ENCODE measurements at places on chromosomes 2 and 18.

- DNase-seq = no peak
These were observed 1.7 kb upstream of the COX5B start for GRCh38 chr2:97644023-97644717.

DNA sequence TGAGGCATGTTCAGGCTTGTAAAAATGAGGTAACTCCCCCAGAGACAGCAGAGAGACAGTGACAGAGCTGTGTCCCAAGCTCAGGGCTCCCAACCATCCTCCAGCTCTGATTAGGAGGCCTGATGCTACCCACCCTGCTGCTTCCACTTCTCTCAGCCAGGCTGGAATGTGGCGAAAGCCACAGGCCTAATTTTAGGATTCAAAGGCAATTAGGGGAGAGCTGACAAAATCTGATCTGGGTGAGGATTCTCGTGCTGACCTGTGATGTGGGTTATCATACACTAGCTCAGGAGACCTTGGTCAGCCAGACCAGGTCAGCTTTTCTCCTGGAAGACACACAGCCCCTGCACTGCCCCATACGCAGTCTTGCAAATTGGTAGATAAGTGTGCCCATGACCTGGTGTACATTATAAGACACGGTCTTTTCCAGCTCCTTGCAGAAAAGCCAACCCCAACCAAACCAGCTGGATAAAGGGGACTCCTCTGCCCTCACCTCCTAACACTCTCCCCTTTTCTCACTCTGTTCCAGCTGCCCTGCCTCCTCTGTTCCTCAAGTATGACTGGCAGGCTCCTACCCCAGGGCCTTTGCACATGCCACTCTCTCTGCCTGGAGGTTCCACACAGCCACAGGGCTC lies 225.9 kb downstream of the MGAT5 start:
- DNase-seq = no peak

- DNase-seq = no peak
These were observed 14.8 kb upstream of the NOTO start for GRCh38 chr2:73187549-73187948.

DNA sequence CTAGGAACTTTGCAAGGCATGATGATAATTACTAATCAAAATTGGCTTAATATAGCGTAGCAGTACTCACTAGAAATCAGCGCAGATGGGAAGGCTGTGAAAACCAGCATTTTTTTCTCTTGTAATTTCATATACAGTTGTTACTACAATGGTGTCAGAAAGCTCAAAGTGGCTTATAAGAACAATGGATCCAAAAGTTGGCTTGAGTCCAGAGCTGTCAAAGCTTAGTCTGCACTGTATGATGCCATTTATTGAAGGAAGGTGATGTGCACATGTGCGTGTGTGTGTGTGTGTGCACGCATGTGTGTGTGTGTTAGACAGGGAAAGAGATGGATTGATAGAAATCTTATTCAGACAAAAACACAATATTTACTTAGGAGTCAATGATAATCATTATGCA lies 341.3 kb downstream of the TGIF1 start:
- no peak for DNase-seq

DNA sequence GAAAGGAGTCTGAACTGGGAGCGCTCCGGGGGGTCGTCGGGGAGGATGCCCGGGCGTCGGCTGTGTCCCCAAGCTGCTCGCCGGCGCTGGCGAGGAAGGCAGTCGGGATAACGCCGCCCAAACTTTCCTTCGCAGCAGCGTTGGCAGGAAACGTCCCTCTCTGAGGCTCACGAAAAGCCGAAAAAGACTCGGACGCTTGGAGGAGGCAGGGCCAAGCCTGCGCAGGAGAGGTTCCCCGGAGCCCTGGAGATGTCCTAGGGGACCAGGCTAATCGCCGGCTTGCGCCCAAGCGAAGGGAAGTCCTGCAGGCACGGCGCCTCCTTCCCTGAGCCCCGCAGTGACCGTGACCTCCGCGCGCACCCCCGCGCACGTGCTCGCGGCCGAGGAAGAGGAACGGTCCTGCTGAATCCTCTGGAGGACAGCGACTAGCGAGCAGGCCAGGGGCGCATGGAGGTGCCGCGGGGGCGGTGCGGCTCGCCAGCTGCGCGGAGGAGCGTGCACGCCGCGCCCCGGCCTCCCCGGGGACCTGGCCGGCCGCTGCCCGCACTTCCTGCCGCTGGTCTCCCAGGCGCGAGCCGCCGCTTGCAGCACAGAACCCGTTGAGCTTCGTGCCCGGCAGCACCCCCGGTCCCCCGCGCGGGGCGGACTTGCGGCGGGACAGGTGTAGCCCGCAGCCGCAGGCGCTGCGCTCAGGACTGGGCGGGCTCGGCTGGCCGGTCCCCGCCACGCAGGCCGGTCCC lies at the start of gene SH3RF3:
Gene SH3RF3, plus strand, starts transcription at position 590 of the 740 bp plus-strand sequence.
- DNase-seq = peak; percentile 70

DNA sequence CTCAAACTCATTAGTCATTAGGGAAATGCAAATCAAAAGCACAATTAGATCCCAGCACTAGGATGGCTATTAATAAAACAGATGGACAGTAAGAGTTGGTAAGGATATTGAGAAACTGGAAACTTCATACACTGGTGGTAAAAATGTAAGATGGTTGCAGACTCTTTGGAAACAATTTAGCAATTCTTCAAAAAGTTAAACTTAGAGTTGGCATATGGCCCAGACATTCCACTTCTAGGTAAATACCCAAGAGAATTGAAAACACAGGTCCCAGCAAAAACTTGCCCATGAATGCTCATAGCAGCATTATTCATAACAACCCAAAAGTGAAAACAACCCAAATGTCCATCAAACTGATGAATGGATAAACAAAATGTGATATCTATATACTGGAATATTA lies 84.9 kb upstream of the ZFP36L2 start:
- no peak for DNase-seq

DNA sequence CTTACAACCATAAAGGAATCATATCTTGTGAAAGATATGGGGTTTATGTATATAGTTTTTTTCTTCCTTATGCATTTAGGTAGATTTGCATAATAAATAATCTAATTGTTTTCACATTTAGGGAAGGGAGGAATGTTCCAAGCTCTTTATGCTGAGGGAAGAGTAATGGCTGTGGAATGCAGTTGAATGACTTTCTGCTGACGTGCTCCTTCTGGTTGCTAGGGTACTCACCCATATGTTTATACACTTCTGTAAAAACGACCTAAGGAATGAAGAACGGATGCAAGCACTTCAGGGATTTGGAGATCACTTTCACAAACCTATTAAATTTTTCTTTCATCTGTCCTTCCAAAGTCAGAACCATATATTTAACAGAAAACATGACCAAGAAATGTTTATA lies 29.2 kb upstream of the PPP4R1 start:
- no peak for DNase-seq

DNA sequence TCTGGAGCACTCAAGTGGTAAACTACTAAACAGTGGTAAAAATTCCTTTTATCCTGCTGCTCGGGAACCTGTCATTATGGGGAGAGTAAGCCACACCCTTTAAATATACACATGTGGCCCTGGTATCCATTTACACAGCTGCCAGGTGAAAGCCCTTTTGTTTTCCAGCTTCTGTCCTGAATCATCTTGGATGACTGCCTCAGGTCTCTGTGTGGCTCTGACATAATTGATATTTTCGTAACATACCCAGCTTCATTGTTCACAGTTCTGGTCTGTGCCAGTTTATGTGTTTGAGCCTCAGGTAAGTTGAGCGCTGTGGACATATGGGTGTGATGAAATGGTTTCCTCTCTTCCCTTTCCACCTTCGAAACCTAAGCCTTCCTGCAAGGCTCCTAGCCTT lies 15.7 kb upstream of the TTC39C start:
- no peak for DNase-seq

DNA sequence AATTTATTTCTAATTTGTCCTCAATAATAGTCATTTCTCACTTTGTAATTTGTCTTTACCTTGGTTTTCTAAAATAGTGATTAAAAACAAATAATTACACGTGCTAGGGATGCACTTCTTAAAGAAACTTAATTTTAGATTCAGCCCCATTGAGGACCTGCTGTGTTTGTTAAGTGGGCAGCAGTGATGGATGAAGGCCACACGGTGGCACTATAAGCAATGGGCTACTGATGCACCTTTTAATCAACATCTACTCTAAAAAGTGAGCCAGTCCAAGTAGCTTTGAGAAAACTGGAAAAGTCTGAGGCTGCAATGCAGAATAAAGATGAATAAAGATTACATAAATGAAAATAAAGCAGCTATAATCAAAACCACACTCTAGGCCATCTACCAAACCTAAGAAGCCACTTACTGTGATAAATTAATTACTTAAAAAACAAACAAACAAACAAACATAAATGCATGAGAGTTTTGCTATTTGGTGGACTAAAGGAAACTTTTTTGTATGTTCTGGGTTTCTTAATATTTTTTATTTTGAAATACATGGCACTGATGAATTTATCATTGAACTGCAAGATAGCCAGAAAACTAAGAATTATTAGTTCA lies 89.3 kb downstream of the PDE11A start:
- no peak for DNase-seq

- no peak for DNase-seq
These were observed 267.8 kb downstream of the TSN start for GRCh38 chr2:122023059-122023864.

DNA sequence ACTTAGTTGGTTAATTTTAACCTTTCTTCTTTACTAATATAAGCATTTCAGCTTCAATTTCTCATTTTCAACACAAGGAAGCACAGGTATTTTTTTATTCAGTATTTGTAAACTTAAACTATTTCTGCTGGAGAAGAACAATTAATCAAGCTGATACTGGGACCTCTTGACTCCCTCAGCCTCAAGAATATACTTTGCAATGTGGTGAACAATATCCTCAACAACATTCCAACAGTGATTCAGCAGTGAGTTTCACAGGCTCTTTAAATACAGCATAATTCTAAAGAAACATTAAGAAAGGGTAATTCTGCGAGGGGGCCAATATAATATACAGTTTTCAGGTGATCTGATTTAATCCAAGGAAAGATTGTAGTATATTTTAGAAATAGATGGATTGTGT lies 10.0 kb downstream of the RAPGEF4 start:
- no peak for DNase-seq

- DNase-seq = no peak
These were observed 292.5 kb downstream of the TNS1 start for GRCh38 chr2:217710211-217710765.

GRCh38 chr2:176653479-176654443 lies 384.5 kb downstream of the MTX2 start:
- no peak for DNase-seq
